Neural progenitor cell (in vitro differentiated cells): ENCODE measurements at places on chromosomes 3 and 15.

DNA sequence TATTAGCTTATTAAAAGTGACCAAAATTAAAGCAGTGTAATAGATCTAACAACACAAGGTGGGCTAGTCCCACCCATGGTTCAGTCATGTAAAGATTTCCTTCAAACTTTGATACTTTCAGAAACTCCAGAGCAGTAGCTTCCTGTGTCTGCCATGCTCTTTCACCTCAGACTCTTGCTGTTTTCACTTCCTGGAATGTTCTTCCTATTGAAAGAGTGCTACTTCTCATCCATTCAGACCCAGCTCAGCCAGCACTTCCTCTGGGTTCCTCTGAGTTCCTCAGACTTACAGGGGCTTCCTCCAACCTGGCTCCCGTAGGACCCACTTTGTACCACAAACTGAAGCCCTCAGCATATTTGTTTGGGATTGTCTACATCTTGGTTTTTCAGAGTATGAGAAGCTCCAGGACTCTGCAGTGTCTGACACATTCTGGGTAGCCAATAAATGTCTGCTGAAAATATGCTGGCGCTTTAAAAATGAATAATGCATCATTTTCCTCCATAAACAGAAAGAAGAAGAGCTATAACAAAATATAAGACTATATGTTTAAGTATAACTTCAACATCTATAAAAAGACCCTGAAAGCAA lies 18.0 kb downstream of the NCEH1 start:
- no peak for DNase-seq

DNA sequence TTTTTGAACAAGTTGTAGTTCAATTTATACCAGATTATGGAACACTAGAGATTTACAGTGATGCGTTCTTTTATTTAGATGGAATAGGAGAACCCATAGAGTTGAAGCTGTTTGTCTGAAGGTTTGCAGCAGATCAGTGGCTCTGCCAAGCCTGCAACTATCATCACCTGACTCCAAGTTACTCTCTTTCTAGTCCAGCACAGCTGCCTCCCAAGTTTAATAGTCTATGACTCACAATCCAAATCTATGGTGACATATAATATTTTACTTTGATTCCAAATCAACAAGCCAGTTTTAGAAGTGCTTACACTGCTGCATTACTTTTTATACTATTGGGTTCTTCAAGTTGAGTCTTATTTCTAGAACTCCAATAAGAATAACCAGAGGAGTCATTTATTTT lies 400.4 kb downstream of the LPP start:
- no peak for DNase-seq

- no peak for DNase-seq
Observed at GRCh38 chr3:107916171-107916570, 174.7 kb downstream of the CD47 start.

- DNase-seq: no peak
Observed at GRCh38 chr15:81880314-81880713, 165.5 kb downstream of the MEX3B start.

GRCh38 chr3:196139281-196139680 lies 57.4 kb upstream of the TFRC start:
- no peak for DNase-seq

DNA sequence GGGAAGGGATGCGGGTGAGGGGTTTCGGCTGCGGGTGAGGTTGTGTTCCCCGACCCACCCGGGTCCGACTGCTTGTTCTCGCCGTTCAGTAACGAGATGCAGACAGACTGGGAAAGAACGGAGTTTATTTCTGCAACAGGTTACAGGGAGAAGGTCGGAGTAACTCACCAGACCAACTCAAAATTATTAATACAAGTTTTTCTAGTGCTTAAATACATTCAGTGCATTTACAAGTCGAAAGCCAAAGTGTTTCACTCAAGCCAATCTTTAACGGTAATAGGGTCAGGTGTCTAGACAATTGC lies 492 bp upstream of the HIGD1A start:
- no peak for DNase-seq

GRCh38 chr3:23324745-23325144 lies 121.6 kb downstream of the UBE2E2 start:
- no peak for DNase-seq

DNA sequence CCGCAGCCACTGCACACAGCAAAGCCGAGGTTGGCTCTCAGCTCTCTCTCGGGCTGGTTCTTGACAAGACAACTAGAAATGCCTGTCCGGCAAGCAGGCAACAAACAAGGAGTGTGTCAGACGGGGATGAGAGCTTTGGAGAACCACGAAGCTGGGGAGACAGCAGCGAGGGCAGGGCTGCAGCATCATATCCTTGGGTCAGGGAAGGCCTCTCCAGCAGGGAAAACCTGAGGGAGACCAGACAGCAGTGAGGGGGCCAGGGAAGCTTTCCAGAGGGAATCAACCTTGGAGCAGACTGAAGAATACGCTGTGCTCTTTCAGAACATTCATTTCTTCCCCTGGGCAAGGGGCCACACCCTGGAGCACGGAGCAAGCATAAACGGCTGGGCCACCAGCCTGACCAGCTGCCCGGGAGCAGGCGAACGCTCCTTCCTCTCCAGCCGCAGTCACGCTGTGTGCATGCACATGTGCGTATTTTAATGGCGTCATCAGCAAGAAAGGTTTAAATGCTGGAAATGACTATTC lies 58.7 kb downstream of the CHSY1 start:
- no peak for DNase-seq

GRCh38 chr3:189027626-189028155 lies 144.1 kb upstream of the TPRG1 start:
- no peak for DNase-seq

GRCh38 chr3:145070795-145071194 lies 1090.2 kb downstream of the PLOD2 start:
- no peak for DNase-seq

DNA sequence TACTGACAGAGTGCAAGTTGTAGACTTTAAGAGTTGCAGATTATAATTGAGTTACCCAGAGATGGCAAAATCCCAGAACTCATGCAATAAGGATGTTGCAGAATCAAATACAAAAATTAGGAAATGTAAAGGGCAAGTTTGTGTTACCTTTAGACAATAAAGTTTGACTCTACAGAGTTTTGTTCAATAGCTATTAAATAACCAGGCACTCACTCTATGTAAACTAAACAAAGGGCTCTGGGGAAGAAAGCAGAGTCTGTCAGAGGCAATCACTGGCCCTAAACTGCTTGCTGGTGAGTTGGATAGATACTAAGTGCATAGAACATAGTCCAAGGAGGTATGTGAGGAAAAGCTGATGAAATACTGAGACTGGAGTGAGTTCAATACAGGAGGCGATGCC lies 40.0 kb upstream of the PLCL2 start:
- no peak for DNase-seq

- DNase-seq: no peak
Observed at GRCh38 chr15:65517866-65518207, 348 bp upstream of the DPP8 start.

DNA sequence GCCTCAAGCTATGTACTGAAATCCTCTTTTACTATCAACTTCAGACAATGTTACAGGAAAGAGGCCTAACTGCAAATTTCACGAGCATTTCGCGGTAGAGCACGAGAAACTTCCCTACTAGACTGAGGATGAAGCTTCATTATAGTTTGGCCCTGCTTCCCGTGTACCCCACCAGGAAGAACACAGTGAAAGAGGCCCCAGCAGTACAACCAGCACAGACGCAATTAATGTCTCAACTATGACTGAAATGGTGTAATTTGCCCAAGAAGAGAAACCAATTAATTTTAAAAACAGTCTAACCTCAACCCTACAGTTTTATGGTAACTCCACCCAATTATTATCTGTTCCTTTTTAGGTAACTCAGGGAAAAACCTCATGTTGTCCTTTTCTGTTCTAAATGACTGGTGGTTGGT lies 12.1 kb downstream of the CHSY1 start:
- DNase-seq: no peak

DNA sequence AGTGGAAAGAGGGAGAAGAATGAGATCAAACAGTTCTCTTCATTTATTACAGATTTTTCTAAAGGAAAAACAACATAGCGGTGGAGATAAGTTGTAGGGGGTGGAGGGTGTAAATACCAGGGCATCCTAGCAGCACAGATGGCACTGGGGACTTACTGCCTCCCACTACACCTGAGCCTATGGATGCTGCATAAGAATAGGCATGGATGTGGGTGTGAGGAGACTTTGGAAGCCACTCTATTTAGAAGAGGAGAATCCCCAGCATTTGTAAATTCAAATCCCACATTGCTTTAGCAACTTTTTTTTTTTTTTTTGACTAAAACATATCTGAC lies 27.4 kb upstream of the IL1RAP start:
- no peak for DNase-seq

DNA sequence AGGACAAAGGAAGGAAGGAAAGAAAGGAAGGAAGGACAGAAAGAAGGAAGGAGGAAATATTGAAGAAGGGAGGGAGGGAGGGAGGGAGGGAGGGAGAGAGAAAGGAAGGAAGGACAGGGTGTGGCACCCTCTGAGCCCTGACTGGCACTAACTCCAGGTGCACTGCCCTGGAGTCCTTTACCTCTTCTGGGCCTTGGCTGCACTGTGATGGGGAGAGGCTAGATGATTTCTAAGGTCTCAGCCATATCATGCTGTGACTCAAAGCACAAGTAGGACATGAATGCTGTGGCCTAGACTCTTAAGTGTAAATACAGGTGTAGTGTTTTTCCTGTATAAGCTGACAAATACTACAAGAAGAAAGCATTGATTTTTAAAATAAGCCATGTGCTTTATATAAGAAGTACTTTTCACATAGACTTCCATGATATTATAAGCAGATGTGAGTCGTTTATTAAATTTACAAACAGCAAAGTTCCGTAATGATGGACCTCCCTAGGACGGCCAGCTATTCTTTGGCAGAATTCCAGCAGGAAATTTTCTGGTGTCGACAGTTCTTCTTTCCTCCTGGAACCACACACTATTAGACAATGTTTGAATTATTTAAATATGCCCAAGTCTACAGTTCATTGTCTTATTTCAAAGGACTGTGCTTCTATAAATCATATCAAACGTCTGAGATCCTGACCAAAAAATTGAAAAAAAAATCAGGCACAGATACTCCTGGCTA lies 213.8 kb upstream of the C2CD4B start:
- DNase-seq: no peak

DNA sequence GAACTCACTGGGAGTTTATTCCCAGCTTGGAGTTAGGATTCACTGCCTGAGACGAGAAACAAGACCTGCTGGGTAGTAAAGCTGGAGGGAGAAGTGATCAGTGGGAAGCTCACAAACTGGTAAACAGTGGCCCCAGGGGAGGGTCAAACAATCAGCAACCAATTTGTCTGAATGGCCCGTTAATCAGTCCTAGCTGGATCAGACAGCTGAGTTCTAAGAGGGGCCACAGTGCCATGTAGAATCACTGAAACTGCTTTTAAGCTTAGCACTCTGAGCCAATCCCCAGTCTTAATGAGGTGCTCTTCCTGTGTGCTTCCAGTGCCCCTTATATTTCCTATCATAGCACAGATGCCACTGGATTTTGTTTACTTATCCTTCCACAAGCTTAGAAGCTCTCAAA lies 591.7 kb downstream of the RSL24D1 start:
- DNase-seq: peak; percentile 16

DNA sequence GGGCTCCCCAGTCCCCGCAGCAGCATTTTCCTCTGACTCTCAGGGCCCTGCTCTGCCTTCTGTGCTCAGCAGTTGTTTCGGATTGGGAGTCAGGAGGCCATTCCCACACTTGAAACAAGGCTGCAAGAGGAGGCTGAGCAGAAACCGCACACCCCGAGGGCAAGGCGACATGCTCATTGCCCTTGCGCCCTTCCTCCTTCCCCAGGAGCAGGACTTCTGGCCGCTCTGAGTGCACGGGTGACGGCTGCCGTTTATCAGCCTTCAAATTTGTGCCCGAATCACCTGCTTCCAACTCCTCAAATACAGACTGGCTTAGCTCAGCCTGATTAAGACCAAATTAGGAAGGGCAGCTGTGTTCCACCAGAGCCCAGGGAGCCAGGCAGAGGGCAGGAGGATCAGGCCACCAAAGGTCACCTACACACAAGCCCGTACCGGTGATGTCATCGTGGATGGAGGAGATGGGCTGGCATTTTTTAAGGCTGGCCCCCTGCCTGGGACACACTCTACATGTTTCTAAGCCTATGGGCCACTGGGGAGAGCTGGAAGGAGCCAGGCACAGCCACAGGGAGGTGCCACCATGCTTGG lies 38.1 kb downstream of the TM2D3 start:
- no peak for DNase-seq

- no peak for DNase-seq
Observed at GRCh38 chr15:64806509-64806908, 18.9 kb downstream of the PIF1 start.
